ENCODE measurements at places on chromosomes 2 and 18. TPM values are rescaled to one million over a fixed set of nuclear protein-coding genes. Genes with fewer than 3 reads are reported as not detected.
A peak's percentile ranks its signal among the peaks of the same experiment; 100 is the strongest.

DNA sequence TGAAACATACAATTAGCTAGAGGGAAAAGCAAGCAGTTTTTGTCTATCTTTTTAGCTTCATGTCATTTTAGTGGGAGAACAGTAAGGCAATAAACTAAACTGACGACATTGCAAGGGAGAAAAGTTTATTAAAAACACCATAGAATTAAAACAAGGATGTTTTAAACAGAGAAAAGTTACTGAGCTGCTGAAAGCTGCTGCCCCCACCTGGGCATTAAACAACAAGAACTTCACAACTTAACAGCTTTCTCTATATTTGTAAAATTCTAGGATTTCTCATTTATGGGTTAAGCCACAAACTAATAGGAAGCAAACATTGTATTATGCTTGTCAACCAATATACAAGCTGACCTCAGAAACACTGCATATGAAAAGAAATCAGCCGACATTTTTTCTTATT lies 289.2 kb downstream of the ERBB4 start:
- no peaks in the 10 kb centered on the region for H3K27me3 ChIP-seq
- H3K36me3 ChIP-seq = no peaks in the 10 kb centered on the region
- H3K4me3 ChIP-seq = no peak overlapping the region
- no peak for DNase-seq

DNA sequence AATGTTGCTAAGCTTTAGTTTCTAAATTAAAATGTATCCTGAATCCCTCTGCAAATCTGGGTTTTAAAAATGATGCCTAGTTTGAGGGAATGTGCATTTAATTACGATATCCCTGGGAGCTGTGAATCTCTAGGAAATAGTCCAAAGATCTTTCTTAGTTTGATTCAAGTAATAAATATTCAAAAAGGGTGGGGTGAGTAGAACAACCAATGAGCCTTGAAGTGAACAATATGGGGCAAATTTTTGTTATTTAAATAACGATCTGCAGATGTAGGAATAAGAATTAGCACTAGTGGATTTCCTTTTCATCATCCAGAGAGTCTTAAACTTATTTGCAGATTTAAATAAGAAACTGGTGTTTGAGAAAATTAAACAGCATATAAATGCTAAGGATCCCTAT lies 106.3 kb downstream of the ACVR1 start:
- no peak for DNase-seq
- no peak overlapping the region for H3K27ac ChIP-seq
- H3K27me3 ChIP-seq = no peaks in the 10 kb centered on the region
- peaks cover 52% of the 10 kb centered on the region for H3K36me3 ChIP-seq

GRCh38 chr2:178208817-178209216 lies 14.5 kb downstream of the OSBPL6 start:
- no peaks in the 10 kb centered on the region for H3K4me1 ChIP-seq
- H3K36me3 ChIP-seq = no peaks in the 10 kb centered on the region
- H3K4me3 ChIP-seq = no peak overlapping the region
- no peaks in the 10 kb centered on the region for H3K27me3 ChIP-seq
- no peak overlapping the region for H3K27ac ChIP-seq
- DNase-seq = no peak

CRYGD gene
- not detected for total RNA-seq

- H3K27me3 ChIP-seq = no peaks in the 10 kb centered on the region
- no peaks in the 10 kb centered on the region for H3K4me1 ChIP-seq
- no peak overlapping the region for H3K27ac ChIP-seq
- no peak for DNase-seq
- peaks cover 40% of the 10 kb centered on the region for H3K36me3 ChIP-seq
- H3K4me3 ChIP-seq = no peak overlapping the region
These were observed 34.1 kb downstream of the STK17B start for GRCh38 chr2:196137271-196137670.

- H3K4me3 ChIP-seq = no peak overlapping the region
- no peaks in the 10 kb centered on the region for H3K36me3 ChIP-seq
- DNase-seq = no peak
- peaks cover 23% of the 10 kb centered on the region for H3K4me1 ChIP-seq
- no peaks in the 10 kb centered on the region for H3K27me3 ChIP-seq
These were observed 126.3 kb downstream of the LTBP1 start for GRCh38 chr2:33073018-33073417.

SLC4A5 gene
- total RNA-seq = 0.28 TPM

GRCh38 chr2:37466533-37467222 lies 122.2 kb downstream of the QPCT start:
- DNase-seq = no peak
- H3K4me1 ChIP-seq = peaks cover 3% of the 10 kb centered on the region
- no peaks in the 10 kb centered on the region for H3K36me3 ChIP-seq
- no peaks in the 10 kb centered on the region for H3K27me3 ChIP-seq

GRCh38 chr18:48831113-48831759 lies 119.5 kb downstream of the SMAD7 start:
- H3K36me3 ChIP-seq = no peaks in the 10 kb centered on the region
- H3K27me3 ChIP-seq = no peaks in the 10 kb centered on the region
- H3K4me1 ChIP-seq = peaks cover 81% of the 10 kb centered on the region
- no peak overlapping the region for H3K4me3 ChIP-seq

AKAIN1 gene
- total RNA-seq = not detected

DNA sequence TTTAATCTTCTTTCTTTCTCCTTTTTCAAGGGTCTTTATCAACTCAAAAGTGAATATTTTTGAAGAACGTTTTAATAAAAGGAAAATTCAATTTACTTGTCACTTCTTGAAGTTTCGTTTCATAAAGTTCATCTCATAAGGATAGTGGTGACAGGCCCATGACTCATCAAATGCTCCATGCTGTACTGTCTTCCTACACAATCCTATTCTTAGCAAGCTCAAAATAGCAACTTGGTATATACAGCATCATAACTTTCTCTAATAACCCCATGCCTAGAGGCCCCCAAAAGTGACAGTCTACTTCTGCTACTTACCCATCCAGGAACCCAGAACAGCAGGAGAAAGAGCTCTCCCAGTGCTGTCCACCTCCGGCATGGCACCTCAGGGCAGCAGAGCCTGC lies 7.7 kb downstream of the FBXO15 start:
- no peaks in the 10 kb centered on the region for H3K4me1 ChIP-seq
- no peaks in the 10 kb centered on the region for H3K27me3 ChIP-seq
- no peak for DNase-seq
- H3K36me3 ChIP-seq = no peaks in the 10 kb centered on the region
- H3K27ac ChIP-seq = no peak overlapping the region

GRCh38 chr2:70932631-70933230 lies 3.0 kb upstream of the ATP6V1B1 start:
- H3K27me3 ChIP-seq = no peaks in the 10 kb centered on the region
- H3K36me3 ChIP-seq = no peaks in the 10 kb centered on the region
- DNase-seq = no peak
- H3K4me1 ChIP-seq = no peaks in the 10 kb centered on the region
- H3K4me3 ChIP-seq = no peak overlapping the region

DNA sequence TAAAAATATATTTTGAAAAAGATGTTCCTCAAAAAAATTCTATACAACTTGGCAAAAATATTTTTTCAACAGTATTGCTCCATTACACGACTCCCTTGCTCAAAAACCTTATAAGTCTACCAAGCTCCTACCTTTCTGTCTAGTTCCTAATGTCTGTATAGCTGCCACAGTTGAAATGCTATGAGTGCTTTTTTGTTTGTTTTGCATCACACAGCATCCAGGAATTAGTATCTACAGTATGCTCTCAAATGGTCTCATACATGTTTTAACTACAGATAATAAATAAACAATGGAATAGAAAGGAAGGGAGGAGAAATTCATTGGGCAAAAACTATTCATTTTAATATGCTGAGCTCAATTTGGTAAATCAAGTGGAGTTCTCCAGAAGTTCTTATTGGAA lies 17.3 kb downstream of the ACADL start:
- DNase-seq = no peak
- no peaks in the 10 kb centered on the region for H3K27me3 ChIP-seq
- no peak overlapping the region for H3K27ac ChIP-seq
- H3K4me3 ChIP-seq = no peak overlapping the region
- H3K4me1 ChIP-seq = no peaks in the 10 kb centered on the region

AGXT gene
- total RNA-seq = not detected

DNA sequence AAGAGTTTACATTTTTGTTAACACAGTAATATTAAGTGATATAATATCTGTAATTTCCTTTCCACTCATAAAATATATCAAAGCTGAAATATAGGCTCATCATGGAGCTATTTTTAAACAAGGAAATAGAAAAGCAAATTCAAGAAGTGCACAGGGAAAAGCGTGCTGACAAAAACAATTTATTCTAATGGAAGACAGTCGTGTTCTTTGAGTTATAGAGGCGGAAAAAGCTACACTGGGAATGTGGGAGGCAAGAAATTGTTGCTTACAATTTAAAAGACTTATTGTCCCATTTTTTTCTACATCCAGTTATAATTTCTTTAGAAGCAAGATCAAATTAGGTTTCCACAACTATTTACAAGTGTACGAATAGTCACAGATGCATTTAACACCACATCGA lies 3.2 kb upstream of the TTN start:
- H3K27ac ChIP-seq = no peak overlapping the region
- H3K27me3 ChIP-seq = no peaks in the 10 kb centered on the region
- H3K4me1 ChIP-seq = no peaks in the 10 kb centered on the region
- no peak overlapping the region for H3K4me3 ChIP-seq
- H3K36me3 ChIP-seq = peaks cover 6% of the 10 kb centered on the region
- no peak for DNase-seq

- H3K27me3 ChIP-seq = no peaks in the 10 kb centered on the region
- H3K27ac ChIP-seq = no peak overlapping the region
- no peaks in the 10 kb centered on the region for H3K36me3 ChIP-seq
- no peak overlapping the region for H3K4me3 ChIP-seq
- H3K4me1 ChIP-seq = no peaks in the 10 kb centered on the region
- DNase-seq = no peak
These were observed 134.9 kb upstream of the OTOS start for GRCh38 chr2:240275386-240275785.

DNA sequence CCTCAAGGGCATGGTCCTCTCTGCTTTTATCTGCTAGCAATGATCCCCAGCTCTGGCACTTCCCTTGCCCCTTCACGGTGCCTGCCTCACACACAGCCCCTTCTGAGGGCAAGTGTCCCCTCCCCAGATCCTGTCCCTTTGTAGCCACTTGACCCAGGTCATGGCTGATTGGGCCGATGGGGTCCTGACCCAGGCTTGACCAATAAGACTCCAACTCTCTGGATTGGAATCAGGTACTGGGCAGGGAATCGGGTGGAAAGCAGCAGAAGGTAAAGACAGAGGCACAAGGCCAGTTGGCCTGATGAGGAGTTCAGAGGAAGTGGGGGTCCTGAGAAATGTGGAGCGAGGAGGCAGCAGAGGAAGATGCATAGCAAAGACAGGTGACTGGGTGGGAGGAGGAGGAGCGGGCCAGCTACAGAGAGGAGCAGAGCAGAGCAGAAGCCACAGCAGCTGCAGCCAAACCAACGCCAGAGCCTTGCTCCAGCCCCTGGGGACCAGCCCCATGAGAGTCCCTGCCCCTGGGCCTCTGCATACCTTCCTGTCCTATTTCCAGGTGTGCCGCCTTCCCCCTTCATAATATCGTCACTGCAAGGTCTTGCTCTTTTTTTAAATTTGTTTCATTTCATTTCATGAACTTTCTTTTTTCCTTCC lies 39.1 kb downstream of the CAPN13 start:
- H3K4me3 ChIP-seq = no peak overlapping the region
- H3K27ac ChIP-seq = no peak overlapping the region

NHEJ1 gene
- 8.4 TPM for total RNA-seq

NYAP2 gene
- not detected for total RNA-seq

GRCh38 chr2:160367887-160368286 lies 125.7 kb downstream of the RBMS1 start:
- H3K4me3 ChIP-seq = no peak overlapping the region
- H3K27me3 ChIP-seq = no peaks in the 10 kb centered on the region
- H3K27ac ChIP-seq = peak overlapping the region; percentile 36
- no peak for DNase-seq

DNA sequence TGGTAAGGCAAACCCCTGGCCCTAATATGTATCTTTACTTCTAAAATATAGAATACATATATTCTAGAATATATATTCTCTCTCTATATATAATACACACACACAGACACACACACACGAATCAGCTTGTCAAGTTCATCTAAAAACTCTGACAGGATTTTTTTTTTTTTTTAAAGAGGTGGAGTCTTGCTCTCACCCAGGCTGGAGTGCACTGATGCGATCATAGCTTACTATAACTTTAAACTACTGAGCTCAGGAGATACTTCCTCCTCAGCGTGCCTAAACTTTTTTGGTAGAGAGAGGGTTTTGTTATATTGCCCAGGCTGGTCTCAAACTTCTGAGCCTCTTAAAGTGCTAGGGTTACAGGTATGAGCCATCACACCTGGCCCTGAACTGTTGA lies 45.2 kb downstream of the DOK1 start:
- DNase-seq = no peak
- no peaks in the 10 kb centered on the region for H3K27me3 ChIP-seq
- H3K4me1 ChIP-seq = no peaks in the 10 kb centered on the region
- no peak overlapping the region for H3K4me3 ChIP-seq
- H3K36me3 ChIP-seq = no peaks in the 10 kb centered on the region
- H3K27ac ChIP-seq = no peak overlapping the region

GCKR gene
- 1.9 TPM for total RNA-seq

DNA sequence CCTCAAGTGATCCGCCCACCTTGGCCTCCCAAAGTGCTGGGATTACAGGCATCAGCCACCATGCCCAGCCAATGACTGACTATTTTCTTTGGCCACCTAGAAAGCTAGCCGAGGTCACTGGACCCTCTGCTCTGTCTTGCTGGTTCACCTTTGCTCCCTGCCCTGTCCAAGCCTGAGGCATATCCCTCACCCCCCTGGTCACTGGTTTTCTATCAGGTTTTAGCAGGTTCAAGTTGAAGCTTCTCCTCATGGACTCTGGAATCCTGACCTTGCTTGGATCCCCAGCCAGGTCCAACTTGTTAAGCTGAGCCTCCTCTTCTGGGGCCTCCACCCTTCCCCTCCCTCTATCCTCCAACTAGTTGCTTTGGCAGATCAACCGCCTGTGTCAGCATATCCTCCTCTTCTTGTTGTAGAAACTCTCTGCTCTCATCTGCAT lies 33.4 kb downstream of the PAX8 start:
- peak overlapping the region; percentile 30 for H3K27ac ChIP-seq
- no peak overlapping the region for H3K4me3 ChIP-seq
- H3K27me3 ChIP-seq = no peaks in the 10 kb centered on the region
- H3K4me1 ChIP-seq = no peaks in the 10 kb centered on the region

- no peaks in the 10 kb centered on the region for H3K4me1 ChIP-seq
- H3K4me3 ChIP-seq = no peak overlapping the region
- no peaks in the 10 kb centered on the region for H3K27me3 ChIP-seq
- DNase-seq = no peak
- H3K27ac ChIP-seq = no peak overlapping the region
- no peaks in the 10 kb centered on the region for H3K36me3 ChIP-seq
These were observed 98.9 kb upstream of the LGALSL start for GRCh38 chr2:64354857-64355680.

Data from right atrium auricular region (tissue), 2 donors.